ENCODE measurements at places on chromosomes 7 and 10.

- DNase-seq: no peak
Measured at GRCh38 chr10:36118314-36118713, 476.2 kb upstream of the FZD8 start.

GRCh38 chr7:15755061-15755460, 68.6 kb upstream of the MEOX2 start:
- no peak for DNase-seq

GRCh38 chr10:36345807-36346206, 703.7 kb upstream of the FZD8 start:
- no peak for DNase-seq

DNA sequence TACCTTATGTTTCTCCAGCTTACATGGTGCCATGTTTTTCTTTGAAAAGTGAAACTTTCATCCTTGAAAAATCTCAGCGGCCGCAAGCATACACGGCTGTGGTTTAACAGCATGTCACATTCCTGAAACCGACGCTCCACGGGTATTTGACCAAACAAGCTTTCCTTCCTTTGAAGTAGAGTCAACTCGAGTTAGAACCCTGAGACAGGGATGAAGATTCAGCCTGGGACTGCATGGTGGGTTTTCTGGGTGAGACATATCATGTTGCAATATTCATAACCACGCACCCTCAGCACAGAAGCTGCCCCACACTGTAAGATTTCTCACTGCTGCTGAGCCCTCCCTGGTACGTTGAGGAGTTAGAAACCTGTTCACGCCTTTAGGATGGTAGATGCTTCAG, 8.1 kb downstream of the CYP26A1 start:
- no peak for DNase-seq

DNA sequence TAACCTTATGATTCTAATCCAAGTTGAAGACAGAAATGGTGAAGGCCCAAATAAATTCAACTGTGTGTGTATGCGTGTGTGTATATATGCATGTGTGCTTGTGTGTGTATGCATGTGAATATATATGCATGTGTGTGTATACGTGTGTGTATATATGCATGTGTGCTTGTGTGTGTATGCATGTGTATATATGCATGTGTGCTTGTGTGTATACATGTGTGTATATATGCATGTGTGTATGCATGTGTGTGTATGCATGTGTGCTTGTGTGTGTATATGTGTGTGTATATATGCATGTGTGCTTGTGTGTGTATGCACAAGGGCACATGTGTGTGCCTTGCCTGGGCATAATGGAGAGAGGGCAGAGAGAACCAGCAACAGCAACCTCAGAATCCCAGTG, 184.7 kb upstream of the PLPP4 start:
- no peak for DNase-seq

Data from activated naive CD4-positive, alpha-beta T cell (primary cell).